ENCODE measurements at places on chromosomes 7 and 10.
A peak's percentile ranks its signal among the peaks of the same experiment; 100 is the strongest.

DNA sequence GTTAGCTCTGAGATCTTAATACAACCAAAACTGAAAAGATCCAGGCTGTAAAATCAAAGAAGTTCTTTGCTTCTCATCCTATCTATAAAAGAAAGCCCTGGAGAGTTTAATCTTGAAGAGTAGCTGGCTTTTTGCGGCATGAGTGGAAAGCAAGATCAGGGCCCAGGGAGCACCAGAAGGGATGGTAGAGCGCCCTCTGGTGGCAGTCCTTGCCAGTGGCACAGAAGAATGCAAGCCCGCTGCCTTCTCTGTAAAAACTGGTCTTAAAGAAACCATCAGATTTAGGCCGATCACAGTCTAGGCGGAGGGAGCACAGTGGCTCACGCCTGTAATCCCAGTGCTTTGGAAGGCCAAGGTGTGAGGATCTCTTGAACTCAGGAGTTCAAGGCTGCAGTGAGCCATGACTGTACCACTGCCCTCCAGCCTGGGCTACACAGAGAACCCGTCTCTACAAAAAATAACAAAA lies 35.6 kb downstream of the CPN1 start:
- no peak overlapping the region for H3K27ac ChIP-seq
- no peaks in the 10 kb centered on the region for H3K4me1 ChIP-seq
- DNase-seq: peak; percentile 87
- H3K27me3 ChIP-seq: no peaks in the 10 kb centered on the region
- no peak overlapping the region for H3K4me3 ChIP-seq

GRCh38 chr10:66684581-66684980 lies 241.3 kb upstream of the LRRTM3 start:
- H3K4me3 ChIP-seq: no peak overlapping the region
- H3K36me3 ChIP-seq: no peaks in the 10 kb centered on the region
- no peak overlapping the region for H3K27ac ChIP-seq
- no peak for DNase-seq
- no peaks in the 10 kb centered on the region for H3K4me1 ChIP-seq

DNA sequence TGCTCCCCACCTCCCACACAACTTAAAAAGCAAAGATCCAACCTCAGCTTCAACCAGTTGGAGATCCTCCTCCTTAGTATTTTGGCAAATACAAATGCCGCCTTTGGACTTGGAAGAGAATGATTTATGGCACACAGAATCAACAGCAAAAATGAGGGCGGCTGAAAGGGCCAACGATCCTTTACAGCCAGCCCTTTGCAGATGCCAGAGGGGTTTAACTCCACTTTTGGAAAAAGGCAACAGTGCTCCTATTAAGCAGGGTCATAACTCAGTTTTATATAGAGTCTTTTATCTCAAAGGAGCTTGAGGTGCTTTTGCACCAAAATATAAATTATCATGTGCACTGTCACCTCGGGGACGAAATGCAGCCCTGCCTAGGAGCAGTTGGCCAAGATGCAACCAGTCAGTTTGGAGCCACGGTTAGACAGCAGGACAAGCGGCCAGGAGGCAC lies 56.7 kb upstream of the JCAD start:
- DNase-seq: no peak
- peaks cover 22% of the 10 kb centered on the region for H3K27me3 ChIP-seq

DNA sequence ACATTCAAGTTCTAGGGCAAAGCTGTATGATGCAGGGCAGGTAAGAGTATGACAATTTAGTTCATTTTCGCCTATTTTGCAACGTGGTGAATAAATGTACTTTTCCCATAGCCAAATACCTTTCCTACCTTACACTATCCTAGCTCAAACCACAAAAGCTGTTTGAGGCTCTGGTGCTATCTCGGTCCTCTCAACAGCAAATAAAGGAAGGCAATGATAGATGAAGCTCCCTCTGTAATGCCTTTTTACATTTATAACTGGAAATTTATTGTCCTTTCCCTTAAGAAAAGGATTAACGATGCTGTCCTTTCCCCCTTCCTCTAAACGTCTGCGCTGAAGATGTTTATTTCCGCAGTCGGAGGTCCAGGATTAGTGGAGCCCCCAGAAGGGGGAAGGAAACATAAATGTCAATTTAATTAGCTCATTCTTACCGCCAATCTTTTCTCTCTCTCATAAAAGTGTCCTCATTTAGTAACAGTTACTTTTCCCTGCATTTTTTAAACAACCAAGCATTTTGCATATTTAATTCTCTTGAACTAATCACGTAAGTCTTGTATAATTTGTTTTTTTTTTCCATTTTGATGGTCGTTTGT lies 114.6 kb downstream of the PIP4K2A start:
- peak overlapping the region; percentile 71 for H3K27ac ChIP-seq
- H3K36me3 ChIP-seq: peaks cover 72% of the 10 kb centered on the region

- no peaks in the 10 kb centered on the region for H3K27me3 ChIP-seq
- H3K27ac ChIP-seq: peak overlapping the region; percentile 60
Observed at GRCh38 chr7:1969459-1970284, 263.1 kb downstream of the MAD1L1 start.

DNA sequence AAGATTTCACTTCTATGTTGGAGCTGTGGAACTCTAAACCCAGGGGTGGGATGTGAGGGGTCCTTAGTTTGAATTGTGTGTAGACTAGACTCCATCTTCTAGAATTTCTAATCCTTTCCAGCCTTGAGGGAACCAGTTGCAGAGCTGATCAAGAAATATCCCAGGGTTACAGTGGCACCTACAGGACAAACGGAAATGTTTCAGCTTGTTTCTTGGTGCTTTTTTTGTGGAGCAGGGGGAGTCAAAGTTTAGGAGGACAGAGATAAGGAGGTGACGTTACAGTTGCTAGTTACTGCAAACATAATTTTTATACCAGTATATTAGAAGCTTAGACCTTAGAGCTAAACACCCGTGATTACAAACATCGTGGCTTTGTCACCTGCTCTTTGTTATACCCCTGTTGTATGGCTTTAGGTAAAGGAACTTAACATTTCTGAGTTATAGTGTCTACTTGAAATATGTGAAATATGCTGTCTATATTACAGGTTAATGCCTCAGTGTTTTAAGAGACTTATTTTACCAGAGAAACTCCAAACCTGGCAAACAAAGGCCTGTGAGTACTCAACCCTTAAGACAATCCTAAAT lies 84.5 kb upstream of the DYNC1I1 start:
- H3K27me3 ChIP-seq: peaks cover 2% of the 10 kb centered on the region
- no peak overlapping the region for H3K4me3 ChIP-seq
- no peaks in the 10 kb centered on the region for H3K36me3 ChIP-seq
- H3K27ac ChIP-seq: no peak overlapping the region
- peaks cover 6% of the 10 kb centered on the region for H3K4me1 ChIP-seq
- no peak for DNase-seq

DNA sequence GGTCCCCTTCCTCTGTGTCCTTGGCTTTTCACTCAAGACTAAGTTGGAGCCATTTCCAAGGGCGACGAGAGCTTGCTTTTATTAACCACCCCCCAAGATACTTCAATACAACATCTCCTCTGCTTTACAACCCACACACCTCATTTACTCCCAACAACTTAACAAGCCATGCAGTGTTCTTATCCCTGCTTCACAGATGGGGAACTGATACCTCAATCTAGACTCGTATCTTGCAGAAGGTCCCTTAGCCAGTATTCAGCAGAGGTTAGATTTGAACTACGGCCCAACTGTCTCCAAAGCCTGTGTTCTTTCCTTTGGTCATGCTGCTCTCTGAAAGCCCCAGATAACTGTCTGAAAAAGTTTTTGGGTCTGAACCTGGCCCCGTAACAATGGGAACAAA lies 444.8 kb downstream of the GRID1 start:
- no peaks in the 10 kb centered on the region for H3K36me3 ChIP-seq
- H3K4me3 ChIP-seq: no peak overlapping the region
- DNase-seq: no peak
- H3K27me3 ChIP-seq: no peaks in the 10 kb centered on the region

DNA sequence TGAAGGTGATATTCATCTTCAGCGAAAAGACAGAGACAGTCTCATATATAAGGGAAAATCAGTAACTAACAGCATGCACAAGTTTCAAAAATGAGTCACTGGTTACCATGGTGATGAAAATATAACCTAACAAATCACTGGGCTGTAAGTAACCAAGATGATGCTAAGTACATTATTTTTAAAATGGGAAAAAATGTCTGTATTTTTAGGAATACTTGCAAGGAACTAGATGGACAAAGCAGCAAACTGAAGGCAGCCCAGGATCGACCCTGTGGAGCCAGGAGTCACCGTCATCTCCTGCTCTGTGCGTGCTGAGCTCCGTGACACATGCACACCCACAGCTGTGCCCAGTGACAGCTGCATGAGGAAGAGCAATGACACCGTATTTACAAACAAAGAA lies 137.3 kb downstream of the ELMO1 start:
- no peak overlapping the region for H3K4me3 ChIP-seq
- no peaks in the 10 kb centered on the region for H3K27me3 ChIP-seq
- no peak for DNase-seq
- H3K36me3 ChIP-seq: peaks cover 84% of the 10 kb centered on the region
- peak overlapping the region; percentile 93 for H3K27ac ChIP-seq
- peaks cover 61% of the 10 kb centered on the region for H3K4me1 ChIP-seq

GRCh38 chr10:97961945-97962344 lies 68.5 kb downstream of the CRTAC1 start:
- no peak overlapping the region for H3K4me3 ChIP-seq
- no peaks in the 10 kb centered on the region for H3K36me3 ChIP-seq
- DNase-seq: no peak
- H3K27ac ChIP-seq: no peak overlapping the region
- H3K4me1 ChIP-seq: no peaks in the 10 kb centered on the region

- no peak overlapping the region for H3K27ac ChIP-seq
- peaks cover 28% of the 10 kb centered on the region for H3K4me1 ChIP-seq
- peak overlapping the region; percentile 62 for H3K4me3 ChIP-seq
- H3K36me3 ChIP-seq: peaks cover 25% of the 10 kb centered on the region
- DNase-seq: peak; percentile 21
Observed at GRCh38 chr7:75993689-75994387, 557 bp downstream of the TMEM120A start.

- no peak overlapping the region for H3K27ac ChIP-seq
- H3K27me3 ChIP-seq: peaks cover 4% of the 10 kb centered on the region
- no peak overlapping the region for H3K4me3 ChIP-seq
- H3K4me1 ChIP-seq: no peaks in the 10 kb centered on the region
- DNase-seq: no peak
Observed at GRCh38 chr10:17831341-17831740, 22.2 kb downstream of the MRC1 start.

- peak overlapping the region; percentile 96 for H3K27ac ChIP-seq
- H3K4me1 ChIP-seq: peaks cover 96% of the 10 kb centered on the region
- peak overlapping the region; percentile 64 for H3K4me3 ChIP-seq
- DNase-seq: peak; percentile 87
- peaks cover 90% of the 10 kb centered on the region for H3K36me3 ChIP-seq
Observed at GRCh38 chr7:50359995-50360925, 55.7 kb downstream of the IKZF1 start.

GRCh38 chr10:24993237-24993958 lies 22.6 kb downstream of the ENKUR start:
- no peaks in the 10 kb centered on the region for H3K4me1 ChIP-seq
- no peak for DNase-seq
- H3K27ac ChIP-seq: no peak overlapping the region

GRCh38 chr7:115368998-115369397 lies 447.1 kb downstream of the MDFIC start:
- no peak overlapping the region for H3K4me3 ChIP-seq
- H3K27me3 ChIP-seq: no peaks in the 10 kb centered on the region
- H3K27ac ChIP-seq: no peak overlapping the region
- H3K36me3 ChIP-seq: no peaks in the 10 kb centered on the region

DNA sequence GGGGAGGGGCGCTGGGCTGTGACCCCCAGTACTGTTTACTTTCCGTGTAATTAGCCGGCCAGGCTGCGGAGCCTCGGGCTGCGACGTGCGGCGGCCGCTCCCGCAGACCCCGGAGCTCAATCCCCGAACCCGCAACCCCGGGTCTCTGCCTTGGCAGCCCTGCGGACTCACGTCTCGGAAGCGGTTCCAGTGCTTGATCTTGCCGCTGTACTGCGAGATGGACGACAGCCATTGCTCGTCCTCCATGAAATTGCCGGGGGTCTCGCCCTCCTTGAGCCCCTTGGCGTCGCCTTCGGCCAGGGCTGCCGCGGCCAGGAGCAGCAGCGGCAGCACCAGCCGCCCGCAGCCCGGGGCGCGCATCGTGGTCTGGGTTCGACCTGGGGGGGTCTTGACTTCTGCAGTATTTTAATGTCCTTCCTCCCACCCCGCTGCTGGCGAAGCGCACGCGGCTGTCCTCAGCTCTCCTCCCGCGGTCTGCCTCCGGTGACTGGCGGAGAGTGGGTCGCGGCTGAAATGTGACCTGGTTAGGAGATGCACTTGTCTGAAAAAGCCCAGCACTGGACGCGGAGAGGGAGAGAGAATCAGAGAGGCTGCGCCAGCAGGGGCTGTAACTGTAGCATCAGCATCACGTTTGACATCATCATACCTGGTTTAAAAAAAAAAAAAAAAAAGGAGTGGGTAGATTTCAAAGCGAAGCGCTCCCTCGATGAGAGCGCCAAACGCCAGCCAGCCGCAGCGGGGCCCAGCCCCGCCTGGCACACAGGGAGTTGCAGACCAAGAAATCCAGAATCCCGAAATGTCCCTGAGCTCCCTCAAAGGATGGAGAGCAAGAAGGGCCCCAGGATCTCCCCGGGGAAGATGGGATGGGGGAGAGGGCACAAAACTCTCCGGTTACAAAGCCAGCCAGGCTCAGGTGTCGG lies at the start of gene SPOCK2:
Gene SPOCK2, minus strand, starts transcription at position 583 of the 920 bp plus-strand sequence. Its CDS starts 223 bp downstream, at position 360.
- H3K4me1 ChIP-seq: peaks cover 54% of the 10 kb centered on the region
- peaks cover 46% of the 10 kb centered on the region for H3K36me3 ChIP-seq
- DNase-seq: peak; percentile 81
- peak within 1 kb of the TSS; percentile 100 for H3K27ac ChIP-seq
- H3K27me3 ChIP-seq: no peaks in the 10 kb centered on the region

- no peaks in the 10 kb centered on the region for H3K27me3 ChIP-seq
- peaks cover 43% of the 10 kb centered on the region for H3K36me3 ChIP-seq
- peaks cover 99% of the 10 kb centered on the region for H3K4me1 ChIP-seq
- DNase-seq: no peak
Observed at GRCh38 chr10:104328646-104328895, 9.7 kb downstream of the ITPRIP start.

All from activated CD4-positive, alpha-beta T cell treated with anti-CD3 and anti-CD28 coated beads, Interleukin-2, amount 10 ng/mL, durations not matched to agents 7 days and 5 days (primary cell).